ENCODE measurements at places on chromosomes 3 and 15.

GRCh38 chr15:42207674-42208579 lies at the start of gene VPS39:
Gene VPS39 (minus strand): TSS chr15:42208304. CDS start chr15:42208153, 151 bp downstream.
- peak; percentile 96 for DNase-seq

GRCh38 chr15:74470631-74471395 lies 9.9 kb upstream of the UBL7 start:
- no peak for DNase-seq

- no peak for DNase-seq
Measured at GRCh38 chr3:39230453-39230852, 38.1 kb upstream of the XIRP1 start.

GRCh38 chr3:114451561-114452018 lies 157.8 kb downstream of the TIGIT start:
- no peak for DNase-seq

- peak; percentile 39 for DNase-seq
Measured at GRCh38 chr3:39376959-39377634, 6.1 kb upstream of the SLC25A38 start.

GRCh38 chr3:131001071-131001470 lies 25.6 kb downstream of the ASTE1 start:
- DNase-seq = no peak

DNA sequence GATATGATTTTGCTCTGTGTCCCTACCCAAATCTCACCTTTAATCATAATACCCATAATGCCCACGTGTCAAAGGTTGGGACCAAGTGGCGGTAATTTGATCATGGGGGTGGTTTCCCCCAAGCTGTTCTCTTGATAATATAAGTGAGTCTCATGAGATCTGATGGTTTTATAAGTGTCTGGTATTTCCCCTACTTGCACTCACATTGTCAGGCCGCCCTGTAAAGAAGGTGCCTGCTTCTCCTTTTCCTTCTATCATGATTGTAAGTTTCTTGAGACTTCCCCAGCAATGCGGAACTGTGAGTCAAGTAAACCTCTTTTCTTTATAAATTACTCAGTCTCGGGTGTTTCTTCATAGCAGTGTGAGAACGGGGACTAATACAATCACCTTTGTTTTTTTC lies 279.8 kb downstream of the ARPP21 start:
- DNase-seq = no peak

- DNase-seq = peak; percentile 62
Measured at GRCh38 chr3:58009026-58009748, 965 bp downstream of the FLNB start.

DNA sequence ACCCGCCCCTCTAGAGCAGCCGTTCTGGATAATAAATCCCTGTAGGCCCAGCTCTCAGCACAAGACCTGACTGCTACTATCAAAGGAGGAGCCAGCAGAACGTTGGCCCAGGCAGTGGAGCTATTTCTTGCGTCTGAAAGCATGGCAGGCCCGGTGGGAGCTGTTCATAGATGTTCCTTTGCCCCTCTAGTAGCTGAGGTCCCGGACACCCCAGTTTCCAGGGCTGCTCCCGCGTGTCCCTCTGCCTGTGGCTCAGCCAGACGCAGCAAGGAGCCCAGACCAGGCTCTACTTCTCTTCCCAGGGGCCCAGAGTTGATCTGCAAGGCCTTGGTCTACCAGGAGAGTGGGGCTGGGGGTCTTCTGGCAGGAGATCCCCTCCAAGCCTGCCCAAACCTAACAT lies 76.1 kb downstream of the FAM174B start:
- DNase-seq = no peak

DNA sequence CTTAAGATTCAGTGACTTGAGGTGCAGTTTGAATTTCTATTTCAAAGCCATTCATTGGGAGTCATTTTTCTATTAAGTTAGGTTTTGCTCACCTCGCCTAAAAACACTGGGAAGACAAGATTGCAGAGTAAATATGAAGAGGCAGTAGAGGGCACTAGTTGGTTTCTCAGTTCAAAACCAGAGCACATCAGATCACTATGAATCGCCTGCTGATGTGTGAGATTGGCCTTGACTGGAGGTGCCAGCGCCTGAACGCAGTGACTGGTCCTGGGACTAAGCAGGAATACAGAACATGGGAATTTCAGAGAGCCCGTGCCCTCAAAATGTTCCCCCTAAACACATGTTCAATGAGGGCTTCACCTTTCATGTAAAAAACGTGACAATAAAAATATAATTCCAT lies 229.0 kb downstream of the ITPR1 start:
- peak; percentile 28 for DNase-seq
